ENCODE measurements at places on chromosomes 2 and 18. TPM values are rescaled to one million over a fixed set of nuclear protein-coding genes. Genes with fewer than 3 reads are reported as not detected.

Gene OR6B2
- total RNA-seq, result not detected

Gene SCN9A
- total RNA-seq, result 0.51 TPM

Gene KCTD1
- total RNA-seq, result 25.3 TPM

Gene MAP2
- 45.8 TPM for total RNA-seq

Gene LCLAT1
- 19.1 TPM for total RNA-seq

Gene BBS5
- 7.9 TPM for total RNA-seq

Gene VAMP8
- 130 TPM for total RNA-seq

Gene NDUFS1
- total RNA-seq, result 91.6 TPM

Gene PLGLB1
- total RNA-seq, result 1.9 TPM

Gene SCN7A
- total RNA-seq, result 7.3 TPM

Gene RAB31
- 14.8 TPM for total RNA-seq

Gene GALNT5
- 0.51 TPM for total RNA-seq

Gene CROCC2
- 0.10 TPM for total RNA-seq

Gene SERPINB13
- total RNA-seq, result 15.2 TPM

Gene AMER3
- total RNA-seq, result not detected

Gene NTSR2
- not detected for total RNA-seq

Gene DLGAP1
- total RNA-seq, result 1.3 TPM

Measured in lower leg skin (tissue), 4 donors.